Psoas muscle (tissue), 8 donors: ENCODE measurements at places on chromosomes 2 and 18. TPM values are rescaled to one million over a fixed set of nuclear protein-coding genes. Genes with fewer than 3 reads are reported as not detected.

GRCh38 chr2:106192752-106193689, 1.1 kb downstream of the UXS1 start:
- peak; percentile 39 for DNase-seq

- DNase-seq, result no peak
Measured at GRCh38 chr2:235670974-235671787, 177.3 kb downstream of the AGAP1 start.

Gene RAD51AP2
- not detected for polyA plus RNA-seq

- no peak for DNase-seq
Measured at GRCh38 chr18:68435581-68435980, 279.3 kb downstream of the TMX3 start.

Gene PCARE
- 0.09 TPM for polyA plus RNA-seq

- DNase-seq, result no peak
Measured at GRCh38 chr2:85823951-85824350, 64.8 kb downstream of the ST3GAL5 start.

- DNase-seq, result no peak
Measured at GRCh38 chr2:128642821-128643220, 324.2 kb upstream of the HS6ST1 start.

- DNase-seq, result no peak
Measured at GRCh38 chr2:21944536-21944935, 820.8 kb downstream of the TDRD15 start.

DNA sequence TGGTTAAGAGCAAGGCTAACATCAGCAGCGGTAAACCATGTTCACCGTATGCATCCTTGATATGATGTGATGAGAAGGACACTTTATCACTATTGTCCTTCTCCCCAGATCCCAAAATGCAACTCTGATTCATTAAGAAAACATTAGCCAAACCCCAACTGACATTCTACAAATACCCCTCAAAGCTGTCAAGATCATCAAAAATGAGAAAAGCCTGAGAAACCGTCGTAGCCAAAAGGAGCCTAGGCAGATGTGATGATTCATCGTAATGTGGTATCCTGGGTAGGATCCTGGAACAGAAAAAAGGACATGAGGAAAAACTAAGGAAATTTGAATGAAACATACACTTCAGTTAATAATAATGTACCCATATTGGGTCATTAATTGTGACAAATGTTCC, 67.3 kb upstream of the ST6GAL2 start:
- DNase-seq, result no peak

- no peak for DNase-seq
Measured at GRCh38 chr18:71371951-71372605, 1083.2 kb downstream of the SOCS6 start.

Gene SF3B1
- polyA plus RNA-seq, result 116 TPM

DNA sequence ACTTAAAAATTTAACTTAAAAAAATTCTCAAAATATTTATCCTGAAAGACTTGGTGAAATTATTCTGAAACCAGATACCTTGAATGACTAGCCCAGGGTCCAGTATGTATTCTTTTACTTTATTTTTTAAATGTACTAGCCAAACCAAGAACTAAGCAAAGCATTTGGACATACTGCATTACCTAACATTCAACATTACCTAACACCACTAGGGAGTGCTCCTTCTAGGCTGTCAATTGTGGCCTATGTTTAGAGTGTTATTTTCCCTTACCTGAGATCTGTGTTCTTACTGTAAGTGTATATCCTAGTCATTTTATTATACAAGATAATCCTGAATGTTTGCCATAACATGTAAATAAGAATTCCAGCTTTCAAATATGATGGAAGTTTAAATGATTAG, 496.6 kb downstream of the PTPRM start:
- DNase-seq, result no peak

Gene MC5R
- not detected for polyA plus RNA-seq
